ENCODE measurements at places on chromosomes 11 and 22.
A peak's percentile ranks its signal among the peaks of the same experiment; 100 is the strongest.

DNA sequence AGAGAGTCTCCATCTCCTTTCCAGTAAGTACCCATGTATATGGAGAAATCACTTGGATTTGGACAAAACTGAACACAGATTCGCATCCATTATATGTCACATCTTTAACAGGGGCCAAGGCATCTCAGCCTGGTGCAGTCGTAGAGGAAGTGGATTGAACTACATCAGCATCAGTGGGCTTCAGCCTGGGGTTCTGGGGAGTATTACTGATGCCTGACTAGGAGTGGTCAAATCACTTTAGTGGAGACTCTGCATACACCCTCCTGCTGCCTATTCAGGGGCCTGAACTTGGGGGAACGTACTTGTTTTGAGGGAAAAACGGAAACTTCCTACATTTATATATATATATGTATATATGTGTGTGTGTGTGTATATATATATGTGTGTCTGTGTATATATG is 72.8 kb downstream of the GAB4 start:
- no peak for DNase-seq

GRCh38 chr22:46972256-46972655 is 209.8 kb downstream of the TBC1D22A start:
- DNase-seq = no peak

DNA sequence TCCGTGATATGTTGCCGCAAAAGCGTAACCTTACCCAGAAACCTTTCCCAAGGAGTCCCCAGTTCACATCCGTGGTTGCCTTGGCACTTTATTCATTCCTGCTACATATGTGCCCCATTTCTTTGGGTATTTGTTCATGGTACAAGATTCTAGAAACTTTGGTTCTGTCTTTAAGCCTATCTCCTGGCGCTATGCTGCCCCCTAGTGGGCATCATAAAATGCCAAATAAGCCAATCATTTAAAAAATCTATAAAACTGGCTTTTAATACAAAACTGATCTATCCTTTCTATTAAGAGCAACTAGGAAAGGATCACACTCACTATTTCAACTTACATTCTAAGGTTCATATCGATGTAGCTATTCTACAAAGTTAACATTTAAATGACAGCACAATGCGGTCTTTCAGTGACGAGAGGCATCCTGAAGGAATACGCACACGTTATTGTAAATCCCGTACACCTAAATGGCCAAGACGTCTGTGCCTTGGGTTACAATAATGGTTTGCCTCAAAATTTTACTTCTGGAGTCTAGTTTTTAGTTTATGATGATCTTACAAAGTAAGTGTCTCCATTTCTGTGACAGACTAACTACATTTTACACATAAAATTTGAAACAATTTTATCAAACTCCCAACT is 16.2 kb downstream of the PIWIL3 start:
- peak; percentile 68 for DNase-seq

DNA sequence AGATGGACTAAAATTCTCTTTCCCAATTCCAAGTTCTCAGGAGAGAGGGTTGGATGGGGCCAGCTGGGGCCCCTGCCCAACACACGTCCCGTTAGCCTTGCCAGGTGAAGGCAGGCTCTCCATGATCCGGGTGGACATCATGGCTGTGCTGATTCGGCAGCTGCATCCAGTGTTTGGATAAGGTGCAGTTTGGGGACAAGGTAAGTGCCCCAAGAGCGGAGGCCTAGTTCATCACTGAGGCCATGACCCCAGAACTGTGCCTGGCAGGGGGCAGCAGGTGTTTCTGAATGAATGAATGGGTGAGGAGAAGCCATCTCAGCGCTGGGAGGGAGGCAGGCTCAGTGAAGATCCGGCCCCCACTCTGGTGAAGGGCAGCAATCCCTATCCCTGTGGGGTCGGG is 520.4 kb downstream of the TBC1D22A start:
- DNase-seq = no peak

- no peak for DNase-seq
Observed at GRCh38 chr11:101803651-101804050, 111.2 kb upstream of the CEP126 start.

DNA sequence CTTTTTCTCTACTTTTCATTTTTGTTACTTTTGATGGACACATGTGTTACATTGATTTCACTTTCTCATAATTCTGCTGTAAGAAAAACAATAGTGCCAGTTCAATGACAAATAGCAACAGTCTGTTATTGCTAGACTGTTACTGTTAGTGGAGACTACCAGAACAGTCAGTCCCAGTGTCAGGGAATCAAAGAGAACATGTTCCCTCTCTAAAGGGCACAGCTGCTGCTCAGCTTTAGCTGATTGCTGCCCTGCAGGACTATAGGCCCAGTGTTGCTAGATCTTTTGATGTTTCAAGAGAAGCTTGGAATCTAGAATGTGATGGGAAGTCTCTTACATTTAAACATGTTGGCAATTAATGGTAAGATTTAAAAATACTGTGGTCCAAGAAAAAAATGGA is 3.4 kb downstream of the BIRC3 start:
- no peak for DNase-seq

Measured in astrocyte of the hippocampus (primary cell).